Hematopoietic multipotent progenitor cell treated with erythropoietin and hydrocortisone succinate and interleukin-3 and kit ligand, for 17 days (in vitro differentiated cells): ENCODE measurements at places on chromosomes 2 and 18.

DNA sequence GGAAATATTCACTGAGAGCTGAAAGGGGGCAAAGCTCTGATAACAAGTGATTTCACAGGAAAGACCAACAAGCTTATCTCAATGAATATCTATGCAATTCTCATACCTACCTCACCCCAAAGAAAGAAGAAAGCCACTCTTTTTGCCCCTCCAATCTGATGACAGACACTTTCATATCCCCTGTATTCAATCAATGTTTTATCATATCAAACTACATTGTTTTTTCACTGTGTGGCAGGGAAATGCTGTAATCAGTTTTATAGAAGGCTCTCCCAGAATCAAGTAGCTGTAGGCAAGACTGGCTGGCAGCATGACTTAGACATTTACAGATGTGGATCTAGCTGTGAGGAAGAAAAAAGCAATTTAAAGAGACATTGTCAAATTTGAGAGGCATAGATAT lies 81.3 kb upstream of the PIK3C3 start:
- no peak for DNase-seq

- DNase-seq, result no peak
These were observed 6.7 kb upstream of the ATG16L1 start for GRCh38 chr2:233244818-233245217.

GRCh38 chr2:198697218-198697617 lies 760.5 kb downstream of the SATB2 start:
- DNase-seq, result no peak

DNA sequence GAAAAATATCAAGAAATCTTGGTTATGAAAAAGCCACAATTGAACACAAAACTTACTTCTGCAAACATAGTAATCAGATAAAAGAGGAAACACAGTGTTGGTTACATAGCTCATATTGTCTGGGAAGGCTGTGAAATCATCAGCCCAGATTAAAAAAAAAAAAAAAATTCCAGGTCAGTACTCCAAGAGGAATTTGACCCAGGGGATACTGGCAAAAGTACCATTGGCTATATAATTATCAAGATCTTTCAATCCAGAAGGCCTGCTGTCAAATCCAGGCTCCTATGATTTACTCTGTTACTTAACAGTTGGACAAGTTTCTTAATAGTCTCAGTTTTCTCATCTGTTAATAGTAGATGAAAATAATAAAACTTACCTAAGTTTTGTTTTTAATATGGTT lies 12.9 kb upstream of the IKZF2 start:
- no peak for DNase-seq

DNA sequence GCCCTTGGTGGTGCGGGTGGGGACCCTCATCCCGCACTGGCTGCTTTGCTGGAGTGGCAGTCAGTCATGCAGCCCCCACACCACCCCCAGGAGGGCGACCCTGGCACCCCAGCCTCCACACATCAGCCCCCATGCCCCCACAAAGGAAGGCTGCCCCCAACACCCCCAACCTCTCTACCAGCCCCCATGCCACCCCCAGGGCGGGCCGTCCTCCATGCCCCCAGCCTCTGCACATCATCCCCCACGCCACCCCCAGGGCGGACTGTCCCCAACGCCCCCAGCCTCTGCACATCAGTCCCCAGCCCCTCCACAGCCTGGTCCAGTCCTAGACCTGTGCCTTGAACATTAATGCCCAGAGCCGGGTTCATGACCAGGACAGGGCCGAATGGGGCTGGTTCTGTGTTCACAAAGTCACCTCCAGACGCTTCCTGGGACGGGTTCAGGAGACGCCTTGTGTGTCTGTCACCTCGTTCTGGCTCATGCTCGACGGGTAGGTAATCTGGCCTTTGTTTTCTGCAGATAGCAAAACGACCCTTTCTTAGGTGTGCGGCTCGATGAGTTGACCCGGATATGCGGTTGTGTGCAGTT lies 18.4 kb downstream of the D2HGDH start:
- no peak for DNase-seq

- DNase-seq, result no peak
These were observed 23.6 kb upstream of the KCNG2 start for GRCh38 chr18:79774111-79774510.

- no peak for DNase-seq
These were observed 258.4 kb downstream of the LOXHD1 start for GRCh38 chr18:46398625-46399024.

DNA sequence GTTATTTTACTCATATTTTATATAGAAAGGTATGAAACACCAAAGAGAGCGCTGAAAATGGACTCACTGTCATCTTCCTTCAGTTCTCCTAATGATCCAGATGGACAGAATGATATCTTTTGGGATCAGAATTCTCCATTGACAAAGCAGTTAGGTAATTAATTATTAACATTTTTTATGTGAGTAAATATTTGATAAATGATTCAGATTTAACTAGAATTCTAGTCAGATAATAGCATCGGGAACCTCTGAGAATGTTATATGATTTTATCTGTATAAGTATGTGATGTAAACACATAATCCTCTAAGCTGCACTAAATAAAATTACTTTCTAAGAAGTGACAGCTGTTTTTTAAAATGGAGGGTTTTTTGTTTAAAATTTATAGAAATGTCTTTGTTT lies 2.0 kb downstream of the ETAA1 start:
- no peak for DNase-seq

DNA sequence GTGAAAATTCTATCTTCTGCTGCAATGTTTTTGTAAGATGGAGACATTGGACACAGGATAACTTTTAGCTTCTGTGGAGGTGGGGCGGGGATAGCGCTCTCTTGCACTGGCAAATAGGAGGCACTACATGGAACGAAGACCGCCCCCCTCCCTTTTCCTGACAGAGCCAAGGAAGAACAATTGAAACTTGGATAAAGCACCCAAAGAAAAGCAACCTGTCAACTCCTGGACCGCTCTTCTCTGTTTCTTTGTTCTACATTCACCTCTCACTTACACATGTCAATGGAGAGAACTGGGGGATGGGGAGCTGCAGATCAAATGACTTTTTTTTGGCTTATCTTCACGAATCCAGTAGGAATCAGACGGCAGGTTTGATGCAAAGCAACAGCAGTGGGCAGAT lies 126.3 kb upstream of the CHAC2 start:
- no peak for DNase-seq

DNA sequence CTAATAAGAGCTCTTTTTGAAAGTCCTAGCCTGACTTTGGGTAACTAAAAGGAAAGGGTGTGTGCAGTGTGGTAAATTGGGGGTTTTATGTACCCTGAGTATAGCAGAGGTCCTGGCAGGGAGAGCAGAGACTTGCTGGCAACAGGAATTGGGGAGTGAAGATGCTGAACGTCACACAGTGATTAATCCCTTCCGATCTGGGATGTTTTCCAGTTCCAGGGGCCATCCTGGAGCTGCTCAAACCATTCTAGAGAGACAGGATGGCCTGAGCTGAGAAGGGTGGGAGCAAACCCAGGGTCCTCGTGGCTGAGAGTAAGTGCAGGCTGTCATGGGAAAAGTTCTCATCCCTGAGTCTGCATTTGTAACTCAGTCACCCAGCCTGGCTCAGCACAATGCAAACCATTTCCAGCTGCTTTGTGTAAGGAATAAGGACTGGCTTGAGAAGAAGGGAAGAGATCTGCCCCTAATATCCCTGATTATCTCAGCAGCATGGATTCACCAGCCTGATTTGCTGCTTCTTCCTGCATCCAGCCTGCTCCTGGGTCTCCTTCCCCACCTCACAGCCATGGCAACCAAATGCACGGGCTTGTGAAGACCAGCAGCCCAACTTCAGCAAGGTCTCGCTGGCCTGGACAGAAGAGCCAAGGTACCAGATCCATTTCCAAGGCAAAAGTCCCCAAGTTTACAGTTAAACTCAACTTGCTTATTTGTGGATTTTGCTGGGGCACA lies 47.1 kb upstream of the CELF4 start:
- DNase-seq, result no peak

- DNase-seq, result no peak
These were observed 730.6 kb downstream of the TSN start for GRCh38 chr2:122486086-122486485.

DNA sequence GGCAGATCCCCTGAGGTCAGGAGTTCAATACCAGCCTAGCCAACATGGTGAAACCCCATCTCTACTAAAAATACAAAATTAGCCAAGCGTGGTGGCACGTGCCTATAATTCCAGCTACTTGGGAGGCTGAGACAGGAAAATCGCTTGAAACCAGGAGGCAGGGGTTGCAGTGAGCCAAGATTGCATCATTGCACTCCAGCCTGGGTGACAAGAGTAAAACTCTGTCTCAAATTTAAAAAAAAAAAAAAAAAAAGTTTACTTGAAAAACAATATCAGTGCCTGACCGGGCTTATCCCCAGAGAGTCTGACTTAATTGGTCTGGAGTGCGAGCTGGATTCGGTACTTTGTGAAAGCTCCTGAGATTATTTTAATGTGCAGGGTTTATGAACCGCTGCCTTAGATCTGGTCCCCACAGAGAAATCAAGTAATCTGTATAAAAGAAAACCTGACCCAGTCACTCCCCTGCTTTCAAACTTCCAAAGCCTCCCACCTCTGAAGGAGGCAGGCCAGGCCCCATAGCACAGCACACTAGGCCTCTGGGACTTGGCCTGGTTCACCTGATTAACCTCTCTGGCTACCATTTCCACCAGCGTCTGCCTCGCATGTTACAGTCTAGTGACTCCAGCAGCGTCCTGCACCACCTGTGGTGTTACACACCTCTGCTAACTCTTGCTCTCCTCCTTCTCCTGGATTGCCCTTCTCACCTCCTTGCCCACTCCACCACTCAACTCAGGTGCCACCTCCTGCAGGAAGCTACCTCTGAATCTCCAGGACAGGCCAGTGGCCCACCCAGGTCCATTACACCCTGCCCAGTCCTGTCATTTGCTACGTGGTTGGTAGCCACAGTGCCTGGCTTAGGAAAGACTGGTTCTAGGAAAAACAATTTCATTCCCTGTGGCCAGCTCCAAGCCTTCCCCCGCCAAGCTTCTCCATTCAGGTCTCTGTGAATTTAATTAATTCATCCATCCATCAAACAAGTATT lies 114.3 kb upstream of the PPP1CB start:
- no peak for DNase-seq
